ENCODE measurements at places on chromosomes 4 and X.

GRCh38 chr4:67725981-67726380 is 25.0 kb upstream of the UBA6 start:
- DNase-seq = no peak

DNA sequence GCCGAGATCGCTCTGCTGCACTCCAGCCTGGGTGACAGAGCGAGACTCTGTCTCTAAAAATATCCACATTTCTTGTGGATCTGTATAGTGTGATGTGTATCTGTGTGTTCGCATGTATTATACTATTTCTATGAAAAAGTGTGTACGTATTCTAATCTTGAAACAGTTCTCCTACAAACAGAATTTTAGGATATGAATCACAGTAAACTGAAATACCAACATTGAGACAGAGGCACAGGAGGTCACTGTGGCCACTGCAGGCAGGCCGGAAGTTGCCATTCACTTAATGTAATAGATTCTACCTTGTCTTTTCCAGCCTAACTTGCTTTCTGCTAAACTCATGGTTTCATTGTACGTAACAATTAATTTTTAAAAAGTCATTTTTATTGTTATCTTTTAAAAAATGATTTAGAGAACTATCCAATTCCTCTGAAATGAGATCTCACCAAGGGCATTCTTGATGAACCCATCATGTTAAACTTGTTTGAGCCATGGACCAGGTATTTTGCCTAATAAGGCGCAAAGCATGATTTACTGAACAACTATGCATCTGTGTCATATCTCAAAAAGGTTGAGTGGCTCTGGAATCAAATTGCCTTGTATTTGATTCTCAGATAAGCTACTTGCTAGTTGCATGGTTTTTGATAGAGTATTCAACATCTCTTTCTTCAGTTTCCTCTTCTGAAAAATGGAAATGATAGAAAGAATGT is 154.9 kb upstream of the GYPA start:
- DNase-seq = no peak

GRCh38 chr4:6753103-6753560 is 29.4 kb upstream of the KIAA0232 start:
- DNase-seq = no peak

DNA sequence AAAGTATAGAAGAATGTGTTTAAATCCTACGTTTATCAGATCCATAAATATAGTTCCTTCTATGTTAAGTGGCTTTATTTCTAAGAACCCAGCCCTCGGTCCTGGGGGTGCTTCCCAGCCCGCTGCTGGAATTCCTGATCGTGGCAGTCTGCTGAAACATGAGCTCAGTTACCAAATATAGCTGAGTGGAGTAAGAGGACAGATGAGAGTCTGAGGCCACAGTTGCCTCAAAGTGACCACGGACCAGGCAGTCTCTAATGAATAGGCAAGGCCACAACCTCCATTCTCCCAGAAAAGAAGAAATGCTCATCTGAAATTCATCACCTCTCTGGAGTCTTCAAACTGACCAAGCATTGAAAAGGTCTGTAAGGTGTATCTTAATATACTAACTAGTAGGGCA is at the start of gene PALLD:
PALLD (plus strand) TSS at position 219 of the 400 bp plus-strand sequence.
- DNase-seq = no peak

GRCh38 chrX:129679901-129680300 is 25.1 kb upstream of the APLN start:
- no peak for DNase-seq

- no peak for DNase-seq
Measured at GRCh38 chr4:118682928-118683327, 2.3 kb upstream of the METTL14 start.

DNA sequence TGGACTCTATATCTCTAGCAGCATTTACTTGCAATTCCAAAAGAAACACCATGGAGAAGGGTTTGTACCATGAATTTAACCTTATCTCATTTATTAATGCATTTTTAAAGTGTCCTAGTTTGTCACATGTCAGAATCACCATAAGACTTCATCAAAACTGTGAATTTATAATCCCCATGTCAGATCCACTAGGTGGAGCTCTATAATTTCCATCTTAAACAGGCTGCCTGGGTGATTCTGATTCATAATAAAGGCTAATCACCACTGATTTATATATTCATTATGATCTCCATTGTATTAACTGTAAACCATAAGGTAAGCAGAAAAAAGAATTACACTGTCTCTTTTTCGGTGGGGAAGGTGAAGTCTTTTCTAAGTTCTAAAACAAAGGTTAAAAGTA is 4.0 kb downstream of the TCEAL2 start:
- no peak for DNase-seq

- DNase-seq = no peak
Measured at GRCh38 chr4:123356921-123357320, 39.7 kb upstream of the SPRY1 start.

GRCh38 chr4:24245491-24245820 is 338.9 kb downstream of the DHX15 start:
- DNase-seq = no peak

DNA sequence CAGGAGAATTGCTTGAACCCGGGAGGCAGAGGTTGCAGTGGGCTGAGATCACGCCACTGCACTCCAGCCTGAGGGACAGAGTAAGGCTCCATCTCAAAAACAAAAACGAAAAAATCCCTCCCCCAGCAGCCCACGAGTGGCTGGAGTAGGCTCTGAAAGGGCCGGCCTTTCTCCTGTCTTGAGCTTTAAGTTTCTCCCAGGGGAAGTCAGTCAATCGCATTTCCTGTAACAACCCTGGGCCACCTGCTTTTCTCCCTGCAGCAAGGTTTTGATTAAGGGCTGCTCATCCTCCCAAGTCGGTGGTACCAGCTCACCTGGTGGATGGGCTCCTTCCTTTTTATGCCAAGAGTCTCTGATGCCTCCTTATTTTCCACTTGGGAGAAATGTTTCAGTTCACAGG is 2.0 kb upstream of the NYX start:
- no peak for DNase-seq

DNA sequence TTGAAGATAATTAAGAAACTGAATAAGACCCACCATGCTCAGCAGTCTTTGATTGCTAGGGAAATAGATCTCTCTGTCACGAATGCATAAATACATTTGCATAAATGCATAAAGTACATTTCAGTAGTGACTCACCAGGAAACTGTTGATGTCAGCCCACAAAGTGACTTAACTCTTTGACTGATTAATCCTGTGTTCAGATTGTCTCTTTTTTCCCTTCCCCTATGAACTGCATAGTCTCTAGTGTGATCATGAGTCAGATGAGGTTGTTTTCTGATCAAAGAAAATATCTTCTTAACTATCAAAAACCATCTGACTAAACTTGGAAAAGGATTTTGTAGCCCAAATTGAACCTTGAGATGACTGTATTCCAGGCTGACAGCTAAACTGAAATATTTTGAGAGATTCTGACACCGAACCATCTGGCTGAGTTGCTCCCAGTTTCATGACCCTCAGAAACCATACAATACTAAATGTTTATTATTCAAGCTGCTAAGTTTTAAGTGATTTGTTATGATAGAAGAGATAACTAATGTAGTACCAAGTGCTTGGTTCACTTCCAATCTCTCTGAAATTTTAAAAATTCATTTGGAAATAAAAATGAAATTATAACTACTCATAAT is 1381.5 kb upstream of the AGA start:
- no peak for DNase-seq

GRCh38 chrX:132452911-132453550 is 35.8 kb downstream of the MBNL3 start:
- no peak for DNase-seq

DNA sequence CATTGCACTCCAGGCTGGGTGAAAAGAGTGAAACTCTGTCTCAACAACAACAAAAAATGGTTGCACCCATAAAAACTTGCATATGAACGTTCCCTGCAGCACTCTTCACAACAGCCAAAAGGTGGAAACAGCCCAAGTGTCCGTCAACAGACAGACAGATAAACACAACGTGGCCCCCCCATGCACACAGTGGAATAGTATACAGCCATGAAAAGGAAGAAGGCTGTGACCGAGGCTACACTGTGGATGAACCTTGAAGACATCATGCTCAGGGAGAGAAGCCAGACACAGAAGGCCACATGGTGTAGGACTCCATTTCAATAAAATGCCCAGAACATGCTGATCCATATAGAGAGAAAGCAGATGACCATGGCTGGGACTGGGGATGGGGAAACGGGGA is 33.5 kb upstream of the ASMTL start:
- no peak for DNase-seq

- DNase-seq = no peak
Measured at GRCh38 chrX:63708801-63709200, 76.2 kb downstream of the ARHGEF9 start.

DNA sequence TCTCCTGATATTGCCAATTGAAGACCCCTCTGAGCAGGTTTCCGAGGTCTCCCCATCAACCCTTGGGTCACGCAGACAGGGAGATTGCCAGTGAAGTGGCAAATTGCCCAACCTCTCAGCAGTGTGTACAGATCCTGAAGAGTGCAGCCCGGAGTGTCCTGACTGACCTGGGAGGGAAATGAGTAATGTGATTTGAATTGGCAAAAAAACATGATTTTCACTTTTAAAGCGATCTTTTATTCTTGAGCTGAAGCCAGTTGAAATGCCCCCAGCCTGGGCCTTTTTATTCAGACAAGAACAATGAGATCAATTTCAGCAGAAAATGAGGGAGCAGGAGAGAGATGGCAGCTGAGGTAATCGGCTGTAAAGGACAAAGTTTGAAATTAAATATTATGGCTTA is 401.8 kb downstream of the RAPGEF2 start:
- DNase-seq = no peak

- DNase-seq = no peak
Measured at GRCh38 chr4:142565771-142566170, 280.3 kb downstream of the INPP4B start.

DNA sequence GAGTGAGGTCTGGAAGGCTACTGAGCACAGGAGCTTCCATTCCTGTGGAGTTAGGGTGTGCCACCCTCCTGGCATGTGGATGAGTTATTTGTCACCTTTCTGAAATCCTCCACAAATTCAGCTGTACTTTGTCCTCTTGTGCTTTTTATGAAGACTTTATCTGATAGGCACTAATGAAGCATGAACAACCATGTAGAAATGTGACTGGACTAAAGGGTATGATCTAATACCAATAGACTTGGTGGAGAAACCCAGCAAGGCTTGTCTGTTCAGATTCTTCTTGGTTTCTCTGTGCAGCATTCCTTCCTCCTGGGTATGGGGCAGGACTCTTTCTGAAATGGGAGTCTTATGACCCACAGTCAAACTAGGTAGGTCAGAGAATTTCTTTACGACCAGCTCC is 9.6 kb downstream of the NBDY start:
- DNase-seq = no peak

GRCh38 chr4:19971829-19972228 is 279.9 kb upstream of the SLIT2 start:
- no peak for DNase-seq

DNA sequence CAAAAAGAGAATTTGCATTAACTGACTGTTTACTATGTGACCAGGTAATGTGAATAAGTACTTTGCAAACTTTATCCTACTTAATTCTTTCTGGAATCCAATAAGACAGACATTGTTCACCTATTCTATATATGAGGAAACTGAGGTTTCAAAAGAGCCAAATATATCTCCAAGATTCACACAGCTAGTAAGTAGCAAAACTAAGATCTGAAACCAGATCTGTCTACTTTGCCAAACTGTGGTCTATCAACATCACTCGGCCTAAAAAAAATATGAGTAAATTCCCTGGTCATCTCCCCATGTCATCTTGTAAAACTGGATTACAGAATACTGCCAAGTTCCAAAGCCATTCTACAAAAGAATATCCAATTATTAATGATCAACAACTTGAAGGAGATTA is 52.8 kb downstream of the ANAPC10 start:
- DNase-seq = no peak

GRCh38 chr4:41878170-41878969 is 56.9 kb upstream of the TMEM33 start:
- DNase-seq = no peak

DNA sequence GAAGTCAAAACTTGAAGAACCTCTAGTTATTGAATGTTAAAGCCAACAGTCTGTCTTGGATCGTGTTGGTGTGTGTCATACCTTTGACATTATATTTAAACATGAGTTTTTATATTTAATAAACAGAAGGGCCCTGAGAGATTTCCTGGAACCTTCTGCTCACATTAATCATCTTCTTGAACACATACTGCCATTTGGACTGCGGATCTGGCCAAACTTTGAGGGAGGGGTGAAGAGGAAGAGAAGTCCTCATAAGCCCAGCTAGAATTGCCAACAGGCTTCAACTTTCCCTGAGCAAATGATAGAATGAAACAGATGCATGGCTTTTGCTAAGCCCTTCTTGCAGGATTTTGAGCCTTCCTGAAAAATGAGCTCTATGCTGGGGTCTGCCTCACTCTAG is 27.4 kb downstream of the CCKAR start:
- DNase-seq = no peak

DNA sequence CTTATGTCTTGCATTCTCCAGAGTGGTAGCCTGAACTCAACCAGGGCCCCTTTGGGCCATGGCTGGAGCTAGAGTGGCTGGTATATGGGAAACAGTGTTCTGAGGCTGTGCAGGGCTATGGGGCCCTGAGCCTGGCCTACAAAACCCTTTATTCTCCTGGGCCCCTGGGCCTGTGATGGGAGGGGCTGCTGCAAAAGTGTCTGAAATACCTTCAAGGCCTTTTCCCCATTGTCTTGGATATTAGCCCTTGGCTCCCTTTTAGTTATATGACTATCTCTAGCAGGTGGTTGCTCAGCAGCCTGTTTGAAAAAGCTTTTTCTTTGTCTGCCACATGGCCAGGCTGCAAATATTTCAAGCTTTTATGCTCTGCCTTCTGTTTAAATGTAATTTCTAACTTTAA is 22.5 kb downstream of the APOOL start:
- DNase-seq = no peak

GRCh38 chr4:162909952-162910351 is 256.7 kb downstream of the NAF1 start:
- no peak for DNase-seq

GRCh38 chr4:53136954-53137353 is 228.9 kb downstream of the SCFD2 start:
- no peak for DNase-seq

- no peak for DNase-seq
Measured at GRCh38 chr4:145496292-145496691, 14.6 kb downstream of the SMAD1 start.

DNA sequence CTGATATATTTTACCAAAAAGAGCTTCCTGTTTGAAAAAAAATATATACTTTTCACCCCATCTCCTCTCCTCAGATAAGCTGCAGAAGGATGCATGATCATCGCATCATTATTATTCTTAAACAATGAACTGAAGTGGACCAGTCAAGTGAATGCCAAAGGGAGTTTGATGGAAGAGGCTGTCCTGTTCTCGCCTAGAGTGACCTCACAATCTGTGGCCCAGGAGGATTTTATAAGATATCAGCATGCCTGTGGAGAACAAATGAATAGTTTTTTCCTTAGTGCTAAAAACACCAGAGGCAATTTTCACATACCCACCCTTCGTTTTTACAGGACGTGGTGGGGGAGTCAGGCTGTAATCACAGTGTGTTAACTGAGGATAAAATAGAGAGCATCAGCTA is 112.7 kb downstream of the USP46 start:
- no peak for DNase-seq

- no peak for DNase-seq
Measured at GRCh38 chrX:81202456-81202819, 536 bp downstream of the SH3BGRL start.

Measured in stimulated activated CD8-positive, alpha-beta memory T cell treated with anti-CD3 and anti-CD28 coated beads, Interleukin-4, amount 100 ng/mL, for 4 hours (primary cell).